ENCODE measurements at places on chromosomes 6 and 20.

- peak; percentile 27 for DNase-seq
Measured at GRCh38 chr6:100678027-100678426, 203.1 kb downstream of the ASCC3 start.

- peak; percentile 14 for DNase-seq
Measured at GRCh38 chr6:164021589-164022250, 607.2 kb downstream of the QKI start.

- DNase-seq = no peak
Measured at GRCh38 chr6:104632588-104632987, 227.1 kb downstream of the HACE1 start.

GRCh38 chr20:20712004-20712473 lies 405 bp downstream of the RALGAPA2 start:
- no peak for DNase-seq

DNA sequence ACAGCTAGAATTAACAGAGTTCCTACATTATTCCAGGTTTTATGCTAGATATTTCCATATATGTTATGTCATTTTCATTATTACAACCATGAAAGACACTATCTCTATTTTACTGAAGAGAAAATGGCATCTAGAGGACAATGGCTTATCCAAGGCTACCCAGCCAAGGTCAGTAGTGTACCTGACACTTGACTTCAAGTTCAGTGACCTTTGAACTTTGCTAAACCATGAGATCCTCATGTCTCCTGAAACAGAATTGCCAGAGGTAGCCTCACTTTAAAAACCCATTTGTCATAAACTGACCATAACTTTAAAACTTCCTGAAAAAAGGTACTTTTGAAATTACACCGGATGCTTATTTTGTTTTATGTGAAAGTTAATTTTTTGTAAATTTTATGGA lies 14.4 kb downstream of the NAPB start:
- DNase-seq = no peak

GRCh38 chr20:37142708-37143107 lies 36.4 kb upstream of the RPN2 start:
- DNase-seq = no peak

GRCh38 chr20:19141998-19142397 lies 70.4 kb upstream of the SLC24A3 start:
- no peak for DNase-seq

GRCh38 chr6:80522576-80522975 lies 416.1 kb downstream of the BCKDHB start:
- no peak for DNase-seq

DNA sequence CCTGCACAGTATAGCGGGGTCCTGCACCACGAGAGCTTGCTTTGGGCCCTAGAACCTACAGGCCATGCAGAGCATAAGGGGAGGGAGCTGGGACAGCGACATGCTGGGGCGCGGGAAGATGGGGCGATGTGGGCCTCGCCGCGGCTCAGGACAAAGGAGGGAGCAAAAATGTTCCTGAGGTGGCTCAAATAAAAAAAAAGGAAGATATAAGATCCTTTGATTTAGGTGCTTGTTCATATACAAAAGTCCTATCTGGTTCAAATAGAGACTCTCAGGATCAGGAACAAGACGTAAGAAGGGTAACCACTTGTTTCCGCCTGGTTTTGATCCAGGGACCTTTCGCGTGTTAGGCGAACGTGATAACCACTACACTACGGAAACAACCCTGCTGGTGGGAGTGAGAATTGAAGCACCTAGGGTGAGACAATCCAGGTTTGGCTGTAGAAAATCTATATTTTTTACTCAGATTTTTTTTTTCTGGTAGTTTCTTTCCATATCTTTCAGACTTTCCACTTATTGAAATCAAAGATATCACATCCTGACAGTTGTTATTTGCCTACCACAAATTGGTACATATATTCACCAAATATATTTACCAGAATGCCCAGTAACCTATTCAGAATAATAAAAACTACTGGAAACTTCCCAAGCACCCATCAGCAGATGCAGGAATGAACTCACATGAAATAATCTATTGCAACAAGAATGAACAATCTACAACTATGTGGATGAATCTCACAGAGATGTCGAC lies 177.9 kb upstream of the ZNF184 start:
- DNase-seq = peak; percentile 86

DNA sequence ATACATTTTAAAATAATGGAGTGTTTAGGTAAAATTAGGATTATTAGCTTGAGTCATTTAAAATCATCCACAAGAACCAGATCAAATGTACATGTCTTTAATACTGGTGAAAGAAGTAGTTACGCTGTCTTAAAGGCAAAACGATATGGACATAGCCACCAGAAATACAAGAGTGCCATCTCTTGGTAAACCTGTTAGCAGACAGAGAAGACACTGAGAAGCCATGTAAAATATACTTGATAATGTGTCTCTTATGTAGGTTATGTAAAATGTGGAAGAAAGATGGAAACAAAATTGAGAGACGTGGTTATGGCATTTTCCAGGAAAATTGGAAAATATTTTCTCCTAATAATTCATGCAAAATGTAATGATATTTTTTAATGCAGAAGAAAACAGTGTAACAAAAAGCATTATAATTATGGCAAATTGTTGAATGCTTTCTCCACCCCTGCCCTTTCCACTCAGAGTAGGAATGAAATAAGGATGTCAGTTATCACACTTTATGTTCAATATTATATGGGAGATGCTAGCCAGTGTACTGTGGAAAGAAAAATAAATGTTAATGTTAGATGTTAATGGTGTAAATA lies 12.2 kb upstream of the SLC17A2 start:
- peak; percentile 56 for DNase-seq

All from A673 (cell line).